ENCODE measurements at places on chromosomes 3 and 15. TPM values are rescaled to one million over a fixed set of nuclear protein-coding genes. Genes with fewer than 3 reads are reported as not detected.

PRR20G gene
- total RNA-seq = not detected

RTP1 gene
- not detected for total RNA-seq

DNA sequence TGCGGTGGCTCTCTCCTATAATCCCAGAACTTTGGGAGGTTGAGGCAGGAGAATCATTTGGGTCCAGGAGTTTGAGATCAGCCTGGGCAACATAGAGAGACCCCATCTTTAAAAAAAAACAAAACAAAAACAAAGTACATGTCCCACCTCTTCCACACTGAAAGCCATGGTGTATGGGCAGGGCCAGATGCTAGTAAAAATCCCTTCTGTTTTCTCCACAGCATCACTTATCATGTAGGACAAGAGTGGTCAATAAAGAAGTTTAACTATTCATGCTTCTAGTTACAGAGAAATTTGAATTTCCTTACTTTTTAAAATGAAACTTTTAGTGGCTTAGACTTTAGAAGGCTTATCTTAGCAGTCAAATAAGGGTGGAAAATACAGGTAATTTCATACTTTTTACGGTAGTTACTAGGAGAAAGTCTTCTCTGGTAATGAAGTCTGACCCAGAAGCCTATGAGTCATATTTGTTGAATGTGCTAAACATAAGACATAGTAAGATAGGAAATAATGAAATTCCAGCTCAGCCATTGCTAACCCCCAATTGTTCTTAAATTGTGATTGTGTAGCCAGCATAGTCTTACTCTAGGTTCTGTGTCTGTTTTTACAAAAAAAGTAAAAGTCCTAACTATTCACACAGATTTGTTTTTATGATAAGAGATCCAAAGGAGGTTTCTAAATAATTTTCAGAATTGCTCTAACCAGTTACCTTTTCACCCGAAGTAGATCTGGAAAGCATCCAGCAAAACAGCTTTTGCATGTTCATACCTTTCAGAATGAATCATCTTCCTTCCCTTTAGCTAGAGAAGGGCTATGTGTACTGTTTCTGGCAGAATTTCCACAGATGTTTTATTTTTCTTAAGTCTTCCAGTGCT, 16.4 kb upstream of the ZNF609 start:
- no peak for DNase-seq

DNA sequence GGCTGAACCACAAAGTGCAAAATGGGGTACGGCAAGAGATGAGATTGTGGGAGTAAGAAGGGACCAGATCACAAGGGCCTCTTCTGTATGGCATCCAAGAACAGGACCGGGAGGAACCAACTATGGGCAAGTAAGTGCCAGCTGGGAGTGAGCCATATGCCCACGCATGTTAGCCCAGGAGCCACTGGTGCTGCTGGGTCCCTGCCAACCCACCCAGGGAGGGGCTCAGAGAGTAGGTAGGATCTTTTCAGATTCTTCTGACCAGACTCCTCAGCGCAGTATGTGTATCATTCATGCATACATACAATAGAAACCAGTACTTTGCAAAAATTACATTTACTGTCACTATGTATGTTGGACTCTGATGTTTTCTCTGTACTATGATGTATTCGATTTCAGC, 54.0 kb downstream of the RAB11A start:
- DNase-seq = no peak

SCAANT1 gene
- total RNA-seq = not detected

SLC6A11 gene
- total RNA-seq = 0.03 TPM

SEMA3B gene
- 3.3 TPM for total RNA-seq

- no peak for DNase-seq
Measured at GRCh38 chr3:136595913-136596697, 156.1 kb downstream of the STAG1 start.

Data from SJCRH30 (cell line).